NCI-H460 (cell line): ENCODE measurements at places on chromosomes 5 and 9. TPM values are rescaled to one million over a fixed set of nuclear protein-coding genes. Genes with fewer than 3 reads are reported as not detected.

DNA sequence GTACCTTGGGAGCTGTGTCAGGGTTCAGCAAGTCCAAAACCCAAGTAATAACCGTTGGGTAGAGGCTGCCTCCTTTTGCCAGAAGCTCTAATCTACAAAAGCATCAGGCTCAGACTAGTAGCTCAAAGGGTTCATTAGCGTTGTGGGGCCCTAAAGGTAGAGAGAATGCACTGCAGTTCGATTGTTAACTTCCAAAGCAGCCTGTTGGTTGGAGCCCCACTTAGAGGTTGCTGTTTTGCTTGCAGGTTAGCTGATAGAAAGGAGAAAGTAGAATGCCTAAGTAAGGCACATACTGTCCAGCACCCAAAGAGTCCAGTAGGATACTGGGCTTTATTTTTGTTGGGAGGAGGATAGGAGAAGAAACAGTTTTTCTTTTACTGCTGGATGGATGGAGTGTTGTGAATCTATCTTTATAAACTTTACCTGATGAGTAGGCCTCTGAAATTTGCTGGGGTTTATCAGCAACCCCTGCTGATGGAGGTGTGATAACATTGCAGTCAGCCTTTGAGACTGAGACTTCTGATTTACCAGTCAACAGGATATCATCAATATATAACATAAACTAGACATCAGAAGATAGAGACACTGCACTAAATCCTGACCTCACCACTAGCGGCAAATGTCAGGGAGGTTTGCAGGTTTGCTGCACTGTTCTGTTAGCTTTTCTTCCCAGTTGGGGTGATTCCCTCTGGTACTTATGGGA, 34.8 kb downstream of the ZNF131 start:
- no peak for DNase-seq

DNA sequence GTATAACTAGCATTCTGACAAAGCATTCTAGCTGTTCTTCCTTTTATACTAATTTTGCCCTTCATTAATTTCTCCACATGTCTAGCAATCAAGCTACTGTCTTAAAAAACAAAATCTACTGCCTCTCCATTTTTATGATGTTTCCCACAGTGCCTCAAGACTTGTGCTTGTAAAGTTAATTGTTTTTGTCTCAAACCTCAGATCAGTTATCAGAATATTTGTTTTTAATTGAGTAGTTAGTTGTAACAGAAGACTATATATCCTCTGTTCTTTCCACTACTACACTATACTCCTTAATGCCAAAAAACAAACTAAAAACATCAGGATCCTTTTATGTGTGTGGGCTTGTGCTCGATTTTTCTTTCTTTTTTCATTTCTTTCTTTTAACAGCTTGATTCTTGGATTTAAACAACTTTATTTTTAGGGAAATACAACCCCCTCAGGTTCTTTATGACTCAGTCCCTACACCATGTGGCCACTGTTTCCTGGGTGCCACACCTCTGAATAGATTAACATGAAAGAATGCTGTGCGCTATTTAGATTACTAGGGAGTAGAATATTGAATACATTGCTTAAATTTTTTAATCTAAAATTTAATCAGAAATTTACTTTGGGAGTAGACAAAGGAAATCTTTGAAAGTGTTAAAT, 1.2 kb downstream of the ASPN start:
- DNase-seq, result no peak

The GRIN3A gene
- not detected in 2 replicates for total RNA-seq

- DNase-seq, result peak; percentile 54
Observed at GRCh38 chr5:130141659-130142320, 237.5 kb downstream of the CHSY3 start.

GRCh38 chr5:2848619-2849018, 97.1 kb upstream of the IRX2 start:
- DNase-seq, result no peak

The MAMDC4 gene
- total RNA-seq, result 4.4 and 4.5 TPM in 2 replicates

DNA sequence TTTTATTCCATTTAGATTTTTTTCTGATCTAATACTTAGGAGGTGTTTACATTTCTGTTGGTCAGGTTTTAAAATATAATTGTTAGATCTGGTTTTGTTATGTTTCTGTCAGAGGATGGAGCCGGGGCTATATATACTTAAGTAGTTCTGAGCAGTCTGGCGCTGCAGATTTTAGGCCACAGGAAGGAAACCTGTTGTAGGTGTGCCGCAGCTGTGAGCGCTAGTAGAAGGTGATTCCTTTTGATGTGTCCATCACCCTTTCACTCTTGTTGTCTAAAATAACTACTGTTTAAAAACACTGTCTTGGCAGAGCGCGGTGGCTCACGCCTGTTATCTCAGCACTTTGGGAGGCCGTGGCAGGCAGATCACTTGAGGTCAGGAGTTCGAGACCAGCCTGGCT, 17.0 kb downstream of the ZBTB34 start:
- DNase-seq, result no peak

The SOX30 gene
- total RNA-seq, result not detected in 2 replicates

DNA sequence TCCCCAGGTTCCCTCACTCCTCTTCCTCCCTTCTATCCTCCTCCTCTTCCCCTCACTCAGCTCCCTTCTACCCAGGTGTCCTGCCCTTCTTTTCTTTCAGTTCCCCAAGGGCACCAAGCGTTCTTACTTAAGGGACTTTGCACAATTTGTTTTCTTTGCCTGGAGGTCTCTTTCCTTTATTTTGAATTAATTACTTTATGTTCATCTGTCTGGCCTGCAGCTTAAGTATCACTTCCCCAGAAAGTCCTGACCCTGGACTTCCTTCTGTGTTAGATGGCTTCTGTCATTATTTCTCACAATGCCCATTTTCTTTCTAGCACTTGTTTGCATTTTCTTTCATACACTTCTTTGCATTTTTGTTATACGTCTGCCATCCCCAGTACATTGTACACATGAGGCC, 350.6 kb downstream of the SH3GL2 start:
- no peak for DNase-seq
